ENCODE measurements at places on chromosomes 6 and 20.

DNA sequence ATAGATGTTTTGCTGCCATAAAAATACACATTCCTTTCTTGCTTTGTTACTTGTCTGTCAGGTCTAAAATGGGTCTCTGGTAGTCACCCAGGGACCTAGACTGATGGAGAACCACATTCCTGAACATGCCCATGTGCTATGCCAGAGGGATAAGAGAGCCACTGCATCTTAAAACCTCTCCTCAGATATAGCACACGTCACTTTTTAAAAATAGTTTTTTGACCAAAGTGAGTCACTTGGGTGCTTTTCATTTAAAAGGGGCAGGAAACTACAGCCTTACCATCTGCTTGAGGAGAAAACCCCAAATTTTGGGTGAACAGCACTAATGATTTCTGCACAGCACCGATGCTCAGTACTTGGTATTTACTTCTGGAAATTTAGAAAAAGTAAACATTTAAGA, 197.8 kb downstream of the OGFRL1 start:
- DNase-seq, result no peak

DNA sequence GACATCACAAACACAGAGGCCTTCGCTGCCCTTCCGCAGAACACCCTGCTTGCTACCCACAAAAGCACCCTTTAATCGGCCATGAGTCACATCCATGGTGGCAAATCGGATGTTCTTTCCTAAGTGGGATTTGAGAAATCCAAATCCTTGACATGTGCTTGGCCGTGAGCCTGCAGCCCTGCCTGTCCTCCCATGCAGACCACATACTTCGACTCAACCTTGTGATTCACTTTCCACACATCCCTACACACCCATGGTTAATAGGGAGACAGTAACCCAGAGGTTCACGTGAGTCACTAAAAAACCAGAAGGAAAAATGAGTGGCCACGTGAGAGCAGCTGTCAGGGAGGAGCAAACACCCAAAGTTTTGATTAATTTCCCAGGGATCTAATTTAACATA, 19.4 kb downstream of the RAMACL start:
- DNase-seq, result no peak

DNA sequence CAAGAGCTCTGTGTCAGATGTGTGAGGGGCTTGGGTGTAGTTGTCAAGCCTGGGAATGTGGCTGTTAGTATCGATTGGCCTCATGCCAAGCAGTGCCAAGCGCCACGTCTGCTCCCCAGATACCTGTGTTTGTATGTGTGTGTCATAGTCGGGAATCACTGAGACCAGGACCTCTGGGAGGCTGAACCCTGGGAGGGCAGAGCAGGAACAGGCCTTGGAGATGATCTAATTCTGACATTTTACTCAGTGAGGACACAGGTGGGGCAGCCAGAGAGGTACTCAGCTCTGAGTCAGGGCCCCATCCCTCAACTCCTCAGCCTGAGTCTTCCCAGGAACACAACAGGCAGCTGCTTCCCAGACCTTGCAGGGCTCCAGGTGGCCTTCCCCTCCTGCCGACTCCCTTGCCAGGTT, 51.2 kb upstream of the FANCE start:
- no peak for DNase-seq

GRCh38 chr20:59458645-59459044, 145.7 kb upstream of the PHACTR3 start:
- no peak for DNase-seq

- DNase-seq, result no peak
Measured at GRCh38 chr6:154503658-154504057, 6.8 kb downstream of the CNKSR3 start.

GRCh38 chr6:107832151-107833056, 8.3 kb upstream of the SCML4 start:
- DNase-seq, result no peak

GRCh38 chr20:17276101-17276500, 49.3 kb downstream of the PCSK2 start:
- DNase-seq, result no peak

All from T-helper 9 cell (primary cell).